Nephron progenitor cell (in vitro differentiated cells): ENCODE measurements at places on chromosomes 12 and 14.

DNA sequence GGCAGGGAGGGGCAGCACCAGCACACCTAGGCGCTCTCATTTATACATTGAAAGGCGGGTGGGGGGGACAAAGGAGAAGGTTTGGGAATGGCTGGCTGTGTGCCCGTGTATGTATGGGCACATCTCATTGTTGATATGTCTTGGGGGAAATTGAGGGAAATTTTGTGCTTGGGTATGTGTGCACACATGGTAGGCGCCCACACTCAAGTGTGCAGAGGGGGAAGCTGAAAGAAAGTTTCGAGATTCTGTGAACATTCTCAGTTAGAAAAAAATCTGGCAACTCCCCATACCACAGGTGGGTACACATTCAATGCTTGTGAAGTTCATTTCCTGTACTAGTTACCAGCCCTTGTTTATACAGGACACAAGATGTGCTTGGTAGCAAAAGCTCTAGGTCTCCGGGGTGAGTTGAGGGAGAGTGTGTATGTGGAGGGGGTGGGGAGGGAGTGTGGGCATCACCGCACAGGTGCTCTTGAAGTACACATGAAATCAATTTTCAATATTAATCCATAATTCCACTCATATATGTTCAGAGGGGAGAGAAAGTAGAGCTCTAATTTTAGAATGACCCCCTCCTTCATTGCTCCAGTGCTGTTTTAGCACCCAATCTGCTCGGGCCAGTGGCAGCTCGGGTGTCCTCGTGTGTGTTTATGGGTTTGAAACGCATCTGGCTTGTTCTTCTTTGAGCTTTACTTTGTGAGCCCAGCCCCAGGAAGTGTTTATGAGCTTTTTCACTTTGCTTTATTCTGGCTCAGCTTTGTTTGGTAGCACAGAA lies 286.0 kb downstream of the ZFP36L1 start:
- no peak for DNase-seq

DNA sequence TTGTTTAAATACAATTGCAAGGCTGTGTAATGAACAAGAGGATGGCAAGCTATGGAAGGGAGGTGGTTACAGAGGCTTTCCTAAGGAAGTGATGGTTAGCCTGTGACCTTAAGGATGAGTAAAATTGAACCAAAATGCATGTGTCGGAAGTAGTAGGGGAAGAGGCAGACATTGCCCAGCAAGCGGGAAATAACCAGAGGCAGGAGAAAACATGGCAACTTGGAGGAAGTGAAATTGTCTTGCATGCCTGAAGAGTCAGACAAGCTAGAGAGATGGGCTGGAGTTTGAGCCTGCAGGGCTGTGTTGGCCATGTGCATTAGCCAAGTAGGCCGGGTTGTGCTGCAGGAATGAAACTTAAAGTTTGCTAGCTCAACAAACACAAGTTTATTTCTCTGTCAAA lies 96.2 kb downstream of the BTG1 start:
- no peak for DNase-seq

GRCh38 chr12:108804271-108804953 lies 53.0 kb downstream of the SSH1 start:
- DNase-seq, result no peak

DNA sequence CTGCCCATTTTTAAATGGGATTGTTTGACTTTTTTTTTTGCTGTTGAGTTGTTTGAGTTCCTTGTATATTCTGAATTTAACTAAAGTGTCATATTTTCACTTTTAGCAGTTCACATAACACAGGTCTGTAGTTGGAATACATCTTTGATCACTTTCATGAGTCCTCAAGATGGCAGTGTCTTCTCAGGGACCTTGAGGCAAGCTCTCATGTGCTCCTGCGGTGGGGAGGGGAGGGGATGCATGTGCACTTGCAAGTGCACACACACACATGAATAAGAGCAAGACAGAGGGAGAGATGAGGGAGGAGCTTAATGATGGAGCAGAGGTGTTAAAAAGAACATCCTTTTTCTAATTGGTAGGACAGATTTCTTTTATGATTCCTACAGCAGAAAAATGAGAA lies 291.4 kb upstream of the OR4E1 start:
- DNase-seq, result no peak

- peak; percentile 58 for DNase-seq
Measured at GRCh38 chr12:77325511-77326236, 260.3 kb upstream of the E2F7 start.

DNA sequence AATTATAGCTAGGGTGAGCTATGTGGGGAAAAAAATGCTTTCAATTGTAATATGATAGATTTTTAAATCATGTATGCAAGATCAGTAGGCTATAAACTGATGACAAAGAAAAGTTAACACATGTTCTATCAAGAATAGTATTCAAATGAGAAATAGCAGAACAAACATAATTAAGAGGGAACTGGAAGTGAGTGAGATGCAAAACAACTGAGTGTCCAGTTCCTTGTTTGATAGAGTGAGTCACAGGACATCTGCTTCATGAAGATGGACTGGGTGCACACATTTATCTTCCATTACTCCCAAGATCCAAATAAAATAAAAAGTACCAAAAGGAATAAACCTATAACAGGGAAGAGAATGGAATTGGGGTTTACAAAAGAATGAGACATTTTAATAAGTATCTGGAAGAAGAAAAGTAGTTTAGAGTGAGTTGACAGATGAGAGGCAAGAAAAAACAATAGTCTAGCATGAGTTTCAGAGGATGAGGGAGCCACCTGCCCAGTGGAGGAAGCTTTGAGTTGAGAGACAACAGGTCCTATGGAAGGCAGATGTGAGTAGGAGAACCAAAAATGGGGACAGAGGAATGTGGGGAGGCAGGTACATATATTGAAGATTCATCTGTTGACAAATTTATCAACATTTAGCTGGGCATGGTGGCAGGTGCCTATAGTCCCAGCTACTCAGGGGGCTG lies 178.1 kb upstream of the ARHGAP5 start:
- no peak for DNase-seq

DNA sequence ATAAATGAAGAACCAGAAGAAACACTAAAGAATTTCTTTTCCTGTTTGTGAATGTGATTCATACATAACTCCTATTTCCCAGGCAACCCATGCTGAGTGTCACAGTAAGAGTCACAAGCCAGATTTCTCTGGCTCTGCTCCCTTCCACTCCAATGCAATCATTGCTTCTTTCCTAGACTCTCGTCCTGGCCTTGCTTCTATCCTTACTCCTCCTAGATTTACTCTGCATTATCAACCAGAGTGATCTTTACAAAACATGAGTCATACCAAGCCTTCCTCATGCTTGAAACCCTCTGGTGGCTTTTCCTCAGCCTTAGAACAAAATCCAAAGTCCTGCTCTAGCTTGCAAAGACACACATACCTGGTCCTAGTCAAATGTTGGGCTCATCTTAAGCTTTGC lies 13.3 kb downstream of the IL22 start:
- no peak for DNase-seq

GRCh38 chr14:100442498-100443490 lies 119.7 kb downstream of the SLC25A47 start:
- no peak for DNase-seq

GRCh38 chr12:27754795-27755194 lies 25.2 kb upstream of the KLHL42 start:
- DNase-seq, result no peak

DNA sequence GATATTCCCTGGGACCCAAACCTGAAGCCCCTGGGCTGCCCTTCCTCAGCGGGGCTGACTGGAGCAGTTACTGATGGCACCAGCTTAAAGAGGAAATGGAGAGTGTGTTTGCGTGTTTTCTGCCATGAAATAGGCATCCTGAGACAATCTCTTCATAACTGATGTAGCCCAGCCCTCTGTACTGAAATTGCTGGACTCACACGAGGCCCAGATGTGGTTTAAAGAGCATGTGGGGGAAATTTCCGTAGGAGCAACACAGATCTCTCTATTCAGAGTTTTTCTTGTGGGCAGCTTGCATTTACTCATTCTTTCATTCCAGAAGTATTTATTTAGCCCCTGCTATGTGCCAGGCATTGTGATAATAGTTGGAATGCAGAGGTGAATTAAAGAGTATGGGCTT lies 782.1 kb upstream of the TBX3 start:
- DNase-seq, result no peak

DNA sequence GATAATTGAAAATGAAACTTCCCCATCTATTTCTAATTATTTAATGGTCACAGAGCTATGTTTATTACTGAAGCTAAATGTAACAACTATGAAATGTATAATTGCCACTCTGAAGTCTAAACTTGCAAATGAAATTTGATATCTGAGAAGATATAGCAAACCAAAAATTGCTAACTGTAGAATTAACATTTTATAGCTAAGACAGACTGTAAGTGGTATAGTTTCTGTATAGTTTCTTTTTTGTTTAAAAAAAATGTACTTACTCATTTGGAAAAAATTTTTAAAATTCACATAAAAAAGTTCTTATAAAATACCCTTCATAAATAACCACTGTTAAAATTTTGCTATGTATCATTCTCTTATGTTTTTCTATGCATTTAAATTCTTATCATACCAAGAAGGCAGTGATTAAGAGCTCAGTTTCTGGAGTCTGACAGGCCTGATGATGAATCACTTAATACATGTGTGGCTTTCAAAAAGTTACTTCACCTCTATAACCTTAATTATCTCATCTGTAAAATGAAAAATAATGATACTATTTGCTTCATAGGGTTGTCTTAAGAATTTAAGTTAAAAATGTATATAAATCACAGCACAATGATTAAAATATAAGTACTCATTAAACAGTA lies 214.7 kb upstream of the GARIN2 start:
- no peak for DNase-seq

- no peak for DNase-seq
Measured at GRCh38 chr14:75864352-75864751, 117.4 kb downstream of the TGFB3 start.

DNA sequence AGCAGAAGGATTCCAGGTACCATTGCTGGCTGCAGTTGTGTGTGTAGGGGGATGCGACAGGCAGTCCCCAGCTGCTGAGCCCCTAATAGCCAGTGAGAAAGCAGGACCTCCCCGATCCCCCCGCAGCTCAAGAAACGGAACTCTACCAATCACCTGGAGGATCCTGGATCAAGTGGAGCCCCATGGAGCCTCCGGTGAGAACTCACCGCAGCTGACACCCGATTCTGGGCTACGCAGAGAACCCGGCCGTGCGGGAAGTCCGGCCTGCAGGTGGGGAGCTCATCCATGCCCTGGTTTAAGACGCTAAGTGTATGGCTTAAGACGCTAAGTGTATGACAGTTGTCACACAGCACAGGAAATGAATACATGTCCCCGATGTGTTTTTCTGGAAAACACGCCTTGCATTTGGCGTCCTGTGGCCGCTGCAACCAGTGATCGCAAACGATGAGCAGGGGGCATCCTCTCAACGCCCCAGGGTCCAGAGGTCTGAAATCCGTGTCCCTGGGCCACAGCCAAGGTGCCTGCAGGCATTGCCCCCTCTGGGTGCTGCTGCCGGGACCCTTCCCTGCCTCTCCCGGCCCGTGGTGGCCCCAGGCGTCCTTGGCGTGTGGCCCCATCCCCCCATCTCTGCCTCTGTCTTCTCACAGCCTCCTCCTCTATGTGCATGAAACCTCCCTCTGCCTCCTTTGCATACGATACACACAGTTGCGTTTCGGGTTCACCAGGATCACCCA lies 75.1 kb downstream of the KIF26A start:
- DNase-seq, result no peak

GRCh38 chr14:99213101-99213500 lies 58.9 kb downstream of the BCL11B start:
- DNase-seq, result no peak
